ENCODE measurements at places on chromosomes 12 and 14.

- DNase-seq: no peak
These were observed 130.4 kb downstream of the GRIP1 start for GRCh38 chr12:66548338-66549049.

DNA sequence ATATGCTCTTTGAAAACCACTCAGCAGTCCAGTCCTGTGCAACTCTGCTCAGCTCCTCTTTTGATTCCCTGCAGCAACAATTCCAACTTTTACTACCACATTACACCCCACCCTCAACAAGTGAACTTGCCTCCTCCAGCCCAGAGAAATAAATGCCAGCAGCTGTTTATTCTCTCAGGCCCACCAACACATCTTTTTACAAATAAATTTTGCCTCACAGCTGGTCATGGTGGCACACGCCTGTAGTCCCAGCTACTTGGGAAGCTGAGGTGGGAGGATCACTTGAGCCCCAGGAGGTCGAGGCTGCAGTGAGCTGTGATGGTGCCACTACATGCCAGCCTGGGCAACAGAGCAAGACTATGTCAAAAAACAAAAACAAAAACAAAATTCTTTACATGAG is 9.8 kb downstream of the SNX6 start:
- DNase-seq: no peak

GRCh38 chr14:74824997-74825396 is 50.9 kb downstream of the PROX2 start:
- DNase-seq: no peak

- no peak for DNase-seq
These were observed 200.3 kb downstream of the KTN1 start for GRCh38 chr14:55780156-55780946.

GRCh38 chr12:52178984-52179383 is 12.8 kb downstream of the KRT80 start:
- DNase-seq: no peak

DNA sequence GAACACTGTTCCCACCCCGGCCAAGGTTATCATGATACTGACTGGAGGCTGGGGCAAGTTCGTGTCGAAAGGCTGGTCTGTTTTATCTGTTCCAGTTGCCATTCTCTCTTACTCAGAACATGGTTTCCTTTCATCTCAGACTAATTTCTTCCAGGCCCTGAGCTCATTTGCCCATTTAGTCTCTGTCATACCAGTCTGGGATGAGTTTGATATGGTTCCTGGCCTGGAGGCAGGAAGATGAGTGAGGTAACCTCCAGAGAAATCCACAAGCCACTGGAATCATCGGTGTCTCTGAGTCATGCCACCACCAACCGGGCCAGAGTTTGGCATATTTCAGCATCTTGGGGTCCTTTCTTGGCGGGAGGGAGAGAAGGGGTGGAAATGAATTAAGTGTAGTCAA is 114.7 kb downstream of the NTF3 start:
- no peak for DNase-seq

DNA sequence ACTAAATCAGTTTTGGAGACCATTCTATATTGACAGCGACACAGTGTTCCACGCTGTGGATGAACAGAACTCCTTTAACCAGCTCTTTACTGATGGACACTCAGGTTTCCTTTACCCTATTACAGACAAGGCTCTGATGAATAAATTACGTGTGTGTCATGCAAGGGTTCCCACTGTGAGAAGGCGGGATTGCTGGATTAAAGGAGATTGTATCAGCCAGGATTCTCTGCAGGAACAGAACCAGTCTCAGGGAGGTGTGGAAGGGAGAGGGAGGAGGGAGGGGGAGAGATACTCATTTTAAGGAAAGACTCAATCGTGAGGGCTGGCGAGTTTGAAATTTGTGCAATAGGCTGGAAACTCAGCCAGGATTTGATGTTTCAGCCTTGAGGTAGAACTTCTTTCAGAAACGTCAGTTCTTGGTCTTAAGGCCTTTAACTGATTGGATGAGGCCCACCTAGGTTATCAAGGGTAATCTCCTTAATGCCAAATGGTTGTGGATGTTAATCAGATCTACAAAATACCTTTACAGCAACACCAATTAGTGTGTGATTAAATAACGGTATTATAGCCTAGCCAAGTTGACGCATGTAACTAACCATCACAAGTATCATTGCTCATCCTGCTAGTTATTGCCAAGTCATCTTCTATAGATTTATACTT is 104.0 kb downstream of the GCH1 start:
- no peak for DNase-seq

GRCh38 chr14:106813477-106813823 is 1287.1 kb downstream of the TMEM121 start:
- no peak for DNase-seq

GRCh38 chr12:95417372-95417771 is 56.6 kb upstream of the METAP2 start:
- DNase-seq: no peak

DNA sequence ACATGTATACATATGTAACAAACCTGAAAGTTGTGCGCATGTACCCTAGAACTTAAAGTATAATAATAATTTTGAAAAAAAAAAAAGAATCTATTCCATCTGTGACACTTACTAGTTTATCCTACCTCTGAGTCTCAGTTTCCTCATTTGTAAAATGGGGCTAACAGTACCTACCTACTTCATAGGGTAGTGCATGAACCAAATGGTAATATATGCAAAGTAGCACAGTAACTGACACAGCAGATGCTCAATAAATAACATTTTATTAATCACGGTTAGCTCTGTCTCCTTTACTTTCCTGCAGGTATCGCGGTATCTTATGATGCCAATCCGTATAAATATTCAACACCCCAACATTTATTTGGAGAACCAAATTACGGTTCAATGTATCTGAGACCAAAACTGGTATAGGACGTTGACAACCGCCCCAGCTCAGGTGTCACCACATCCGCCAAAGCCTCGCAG is 703 bp downstream of the TMED10 start:
- no peak for DNase-seq

DNA sequence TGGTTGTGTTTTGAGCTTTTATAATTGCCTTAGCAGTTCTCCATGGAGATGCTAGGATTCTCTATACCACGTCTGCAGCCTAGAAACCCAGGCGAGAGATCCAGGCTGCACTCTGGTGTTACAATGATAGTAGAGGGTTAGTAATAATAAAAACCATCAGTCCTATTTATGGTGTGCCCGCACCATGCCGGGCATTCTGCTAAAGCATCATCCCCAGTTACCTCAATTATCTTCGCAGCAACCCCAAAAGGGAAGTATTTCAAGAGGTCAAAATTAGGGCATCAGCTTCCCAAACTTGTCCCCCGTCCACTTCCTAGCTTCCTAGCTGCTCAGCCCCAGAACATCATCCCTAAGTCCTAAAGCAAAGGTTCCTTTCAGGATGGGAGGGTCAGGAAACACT is 3.2 kb downstream of the SYNE3 start:
- DNase-seq: no peak

DNA sequence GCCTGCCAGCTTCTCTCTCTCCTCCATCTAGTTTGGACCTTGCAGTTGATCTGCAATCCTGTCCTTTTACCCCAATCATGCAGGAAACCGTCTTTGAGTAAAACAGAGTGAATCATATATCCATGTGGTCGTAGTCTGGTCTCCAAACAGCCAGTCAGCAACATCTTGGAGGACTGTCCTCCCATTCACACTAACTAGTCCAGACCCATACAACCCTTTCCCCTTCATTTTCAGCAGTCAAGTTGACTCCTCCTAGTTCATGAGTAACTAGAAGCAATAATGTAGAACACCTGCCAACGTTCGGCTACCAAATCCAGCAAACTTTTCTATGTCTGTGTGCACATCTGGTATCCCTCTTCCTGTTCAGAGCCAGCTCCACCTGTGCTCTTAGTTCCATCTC is 10.8 kb upstream of the BIN2 start:
- DNase-seq: no peak

GRCh38 chr12:104279164-104279563 is 24.4 kb upstream of the EID3 start:
- DNase-seq: no peak

DNA sequence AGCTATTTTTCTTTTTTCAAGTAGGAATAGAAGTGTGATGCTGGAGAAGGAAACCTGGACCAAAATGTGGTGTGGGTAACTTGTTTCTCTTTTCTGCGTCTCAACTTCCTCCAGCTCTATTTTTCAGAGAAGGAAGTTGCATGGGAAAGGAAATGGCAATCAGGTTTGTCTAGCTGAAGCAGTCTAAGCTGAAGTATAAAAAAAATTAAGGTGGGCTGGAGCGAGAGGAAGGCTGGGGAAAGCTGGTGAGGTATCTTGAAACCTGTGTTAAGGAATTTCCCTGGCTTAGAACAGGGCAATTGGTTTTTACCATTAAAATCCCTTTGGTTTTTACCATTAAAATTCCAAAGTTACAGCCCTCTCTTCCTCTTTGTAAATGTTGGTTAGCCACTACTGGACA is 34.2 kb upstream of the NINJ2 start:
- DNase-seq: no peak

GRCh38 chr12:52401526-52401925 is 4.6 kb downstream of the KRT82 start:
- DNase-seq: no peak

GRCh38 chr14:46290706-46291105 is 360.9 kb downstream of the RPL10L start:
- DNase-seq: no peak

DNA sequence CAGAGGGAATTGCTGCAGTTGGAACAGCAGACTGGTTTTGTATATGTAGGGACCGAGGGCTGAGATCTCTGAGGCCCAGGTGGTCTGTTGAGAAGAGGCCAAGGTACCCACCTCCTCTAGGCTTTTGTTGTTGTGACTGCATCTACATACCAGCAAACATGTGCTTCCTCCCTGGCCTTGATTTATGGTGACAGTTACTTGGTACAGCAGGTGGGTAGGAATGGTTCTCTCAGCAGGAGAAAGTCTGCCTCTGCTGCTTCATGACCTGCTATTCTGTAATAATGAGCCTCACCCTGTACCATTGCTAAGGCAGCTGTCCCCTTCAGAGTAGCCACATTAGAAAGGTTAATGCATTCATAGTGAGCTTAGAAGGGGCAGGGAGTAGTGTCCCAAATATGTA is 196.7 kb upstream of the PELI2 start:
- DNase-seq: no peak

DNA sequence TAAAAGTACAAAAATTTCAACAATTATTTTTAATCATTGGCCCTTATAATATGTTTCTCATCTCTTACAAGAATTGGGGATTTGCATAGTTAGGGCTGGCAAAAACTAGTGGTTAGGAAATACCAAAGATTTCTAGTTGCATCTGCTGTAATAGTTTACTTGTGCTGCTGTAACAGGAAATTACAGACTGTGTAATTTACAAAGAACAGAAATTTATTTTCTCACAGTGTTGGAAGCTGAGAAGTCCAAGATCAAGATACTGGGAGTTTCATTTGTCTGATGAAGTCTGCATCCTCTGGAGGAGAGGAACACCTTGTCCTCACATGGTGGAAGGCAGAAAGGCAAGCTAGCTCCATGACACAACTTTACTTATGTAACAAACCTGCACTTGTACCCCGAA is 157.0 kb downstream of the FLRT2 start:
- DNase-seq: no peak

GRCh38 chr14:69660344-69661193 is 49.2 kb downstream of the SUSD6 start:
- DNase-seq: no peak

DNA sequence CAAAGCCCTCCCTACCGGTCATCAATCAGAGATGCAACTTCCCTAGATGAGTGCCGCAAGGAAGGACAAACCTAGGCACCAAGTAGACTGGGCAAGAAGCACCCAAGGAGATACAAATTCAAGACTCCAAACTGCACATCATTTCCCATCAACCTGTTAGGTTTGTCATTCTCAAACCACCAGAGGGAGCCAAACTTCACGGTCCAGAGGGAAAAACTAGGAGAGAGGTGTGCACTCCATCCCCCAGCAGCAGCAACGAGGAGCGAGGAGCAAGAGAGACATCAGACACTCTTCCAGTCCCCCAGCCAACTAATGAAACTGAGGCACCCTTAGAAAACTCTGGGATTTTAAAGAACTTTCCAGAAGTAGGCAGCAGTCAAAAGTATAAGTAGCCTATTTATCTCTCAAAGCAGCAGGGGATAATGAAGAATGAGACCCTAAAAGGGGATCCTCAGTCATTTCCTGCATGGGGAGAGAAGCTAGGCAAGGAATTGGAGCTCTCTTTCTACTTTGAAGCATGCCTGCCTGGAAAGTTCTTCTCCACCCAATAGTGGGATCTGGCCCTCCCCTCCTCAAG is 37.0 kb upstream of the NT5DC3 start:
- DNase-seq: peak; percentile 67

DNA sequence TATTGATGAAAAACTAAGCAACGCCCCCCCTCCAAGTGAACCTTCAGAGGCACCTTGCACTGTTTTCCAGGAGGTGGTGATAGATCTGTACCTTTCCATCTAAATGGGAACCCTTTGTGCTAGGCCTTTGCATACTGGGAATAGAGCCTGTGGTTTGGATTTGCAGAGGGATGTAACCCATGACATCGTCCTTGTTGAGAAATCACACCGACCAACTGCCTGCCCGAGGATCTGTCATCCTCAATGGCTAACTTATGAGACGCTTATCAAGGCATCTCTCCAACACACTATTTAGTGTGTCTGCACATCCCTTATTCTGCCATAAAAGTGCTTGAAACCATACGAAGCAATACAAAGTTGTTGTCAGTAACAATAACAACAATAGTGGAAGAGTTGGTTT is 22.9 kb downstream of the NTN4 start:
- no peak for DNase-seq

DNA sequence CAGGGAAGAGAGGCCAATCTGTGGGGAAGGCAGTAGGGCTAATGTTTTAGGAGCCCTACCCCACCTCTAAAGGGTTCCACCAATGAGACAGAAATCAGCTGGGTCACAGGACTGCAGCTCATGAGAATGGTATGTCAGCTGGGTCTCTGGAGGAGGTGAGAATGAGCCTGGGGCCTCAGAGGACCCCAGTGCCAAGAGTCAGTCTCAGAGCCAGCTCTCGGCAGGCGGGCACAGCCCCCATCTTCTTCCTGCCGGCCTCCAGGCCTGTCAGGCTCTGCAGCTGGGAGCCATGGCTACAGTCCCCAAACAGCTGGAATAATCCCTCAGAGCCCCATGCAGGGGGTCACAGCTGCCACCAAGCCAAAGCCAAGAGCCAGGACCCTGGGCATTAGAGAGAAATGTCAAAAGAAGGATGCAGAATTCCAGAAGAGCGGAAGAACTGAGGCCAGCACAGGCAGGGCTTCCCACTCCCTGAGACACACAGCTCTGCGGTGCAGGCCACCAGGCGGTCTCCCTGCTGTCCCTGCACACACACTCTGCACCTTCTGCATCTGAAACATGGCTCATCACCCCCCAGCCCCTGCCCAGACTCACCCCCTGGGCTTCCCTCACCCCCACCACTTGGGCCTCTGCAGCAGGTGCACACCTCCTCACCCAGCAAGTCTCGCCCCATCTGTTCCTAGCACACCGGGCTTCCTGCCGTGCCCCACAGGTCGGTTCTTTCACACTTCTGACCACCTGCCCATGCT is 26.0 kb downstream of the ITPK1 start:
- no peak for DNase-seq

GRCh38 chr14:61287196-61287595 is 6.1 kb upstream of the TMEM30B start:
- no peak for DNase-seq

- DNase-seq: no peak
These were observed 28.4 kb upstream of the OR5AU1 start for GRCh38 chr14:21184254-21184653.
